CD4-positive, alpha-beta T cell treated with Interleukin-6 at 100 ng/mL for 8 hours (primary cell): ENCODE measurements at places on chromosomes 3 and 15.

GRCh38 chr3:25480811-25481210 lies 52.7 kb downstream of the RARB start:
- DNase-seq = no peak

DNA sequence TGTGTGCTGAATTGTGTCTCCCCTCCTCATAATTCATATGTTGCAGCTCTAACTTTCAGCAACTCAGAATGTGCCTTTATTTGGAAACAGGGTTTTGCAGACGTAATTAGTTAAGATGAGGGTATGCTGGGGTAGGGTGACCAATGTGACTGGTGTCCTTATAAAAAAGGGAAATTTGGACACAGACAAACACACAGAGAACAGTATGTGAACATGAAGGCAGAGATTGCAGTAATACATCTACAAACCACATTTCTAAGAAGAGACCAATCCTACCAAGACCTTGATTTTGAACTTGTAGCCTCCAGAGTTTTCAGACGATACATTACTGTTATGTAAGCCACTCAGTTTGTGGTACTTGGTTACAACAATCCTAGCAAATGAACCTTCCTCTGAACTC lies 817.8 kb downstream of the TUSC7 start:
- DNase-seq = no peak

DNA sequence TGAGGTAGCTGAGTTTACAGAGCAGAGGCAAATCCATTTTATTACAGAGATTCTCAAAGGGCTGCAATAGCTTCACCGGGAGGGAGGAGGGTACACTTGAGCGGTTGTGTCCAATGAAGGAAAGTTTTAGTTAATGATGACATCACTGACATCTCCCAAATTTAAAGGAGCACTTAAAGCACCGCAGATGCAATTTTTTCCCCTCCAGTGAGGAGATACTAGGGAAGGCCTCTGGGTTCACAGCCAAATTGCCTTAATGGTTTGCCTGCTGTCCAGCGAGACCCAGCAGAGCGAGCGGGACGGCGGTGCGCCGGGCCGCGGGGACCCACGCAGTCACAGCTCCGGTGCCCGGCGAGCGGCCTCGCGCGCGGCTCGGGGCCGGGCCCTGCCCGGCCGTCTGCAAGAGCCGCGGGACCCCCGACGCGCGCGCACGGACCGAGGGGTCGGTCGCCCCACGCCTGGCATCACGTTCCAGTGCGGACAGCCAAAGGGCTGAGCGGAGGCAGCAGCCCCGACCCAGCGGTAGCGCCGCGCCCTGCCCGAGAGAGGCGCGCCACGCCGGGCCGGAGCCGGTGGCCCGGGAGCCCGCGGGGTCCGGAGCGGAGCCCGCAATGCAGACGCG lies 160.5 kb upstream of the CHRNA7 start:
- DNase-seq = no peak

DNA sequence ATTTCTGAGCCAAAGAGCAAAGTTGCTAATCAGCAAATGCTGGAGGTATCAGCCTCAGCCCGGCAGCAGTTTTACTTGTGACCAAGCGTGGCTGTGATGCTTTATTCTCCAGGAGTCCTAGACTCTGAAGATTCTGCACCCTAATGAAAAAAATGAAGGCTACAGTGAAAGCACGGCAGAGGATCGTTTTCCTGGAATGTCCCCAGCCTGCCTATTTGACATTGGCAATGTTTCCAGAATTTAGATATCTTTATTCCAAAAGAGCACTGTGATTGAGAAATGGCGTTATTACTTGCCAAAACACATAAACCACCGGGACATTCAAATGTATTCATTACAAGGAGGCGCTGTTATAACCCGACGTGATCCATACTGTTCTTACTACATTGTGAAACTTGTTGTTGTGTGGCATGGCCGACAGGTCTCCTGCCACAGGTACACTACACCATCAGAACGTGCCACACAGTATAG lies 263.8 kb downstream of the SLCO3A1 start:
- no peak for DNase-seq

DNA sequence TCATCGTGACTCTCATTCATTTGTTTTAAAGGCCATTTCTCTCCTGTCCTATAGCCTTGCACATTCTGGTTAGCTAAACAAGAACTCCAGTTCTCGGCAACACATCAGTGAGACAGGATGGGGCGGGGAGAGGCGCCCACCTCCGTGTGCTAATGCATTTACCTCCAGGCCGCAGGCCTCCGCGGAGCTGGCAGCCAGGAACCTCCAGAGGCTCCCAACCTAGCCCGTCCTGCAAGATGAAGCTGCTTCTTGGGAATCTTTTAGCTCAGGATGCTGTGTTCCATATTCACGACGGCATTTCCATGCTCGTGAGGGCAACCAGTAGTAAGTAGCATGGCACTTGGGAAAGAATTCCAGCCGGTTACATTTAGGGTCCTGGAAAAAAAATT lies 47.9 kb downstream of the RGMA start:
- no peak for DNase-seq

- no peak for DNase-seq
Observed at GRCh38 chr3:112101916-112102315, 15.7 kb downstream of the C3orf52 start.

DNA sequence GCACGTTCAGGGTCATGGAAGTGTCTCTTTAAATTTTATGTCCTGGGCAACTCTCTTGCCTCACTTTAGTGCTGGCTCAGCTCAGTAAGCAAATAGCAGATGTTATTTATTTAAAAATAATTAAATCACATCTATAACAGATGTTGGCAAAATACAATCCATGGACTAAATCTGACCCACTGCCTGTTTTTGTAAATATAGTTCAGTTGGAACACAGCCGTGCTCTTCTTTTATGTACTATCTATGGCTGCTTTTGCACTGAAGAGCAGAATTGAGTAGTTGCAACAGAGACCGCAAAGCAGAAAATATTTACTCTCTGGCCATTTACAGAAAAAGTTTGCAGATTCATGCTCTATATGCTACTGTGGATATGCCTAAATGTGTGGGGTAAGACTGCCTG lies 79.2 kb downstream of the SAMMSON start:
- no peak for DNase-seq
